ENCODE measurements at places on chromosomes 13 and 19.

DNA sequence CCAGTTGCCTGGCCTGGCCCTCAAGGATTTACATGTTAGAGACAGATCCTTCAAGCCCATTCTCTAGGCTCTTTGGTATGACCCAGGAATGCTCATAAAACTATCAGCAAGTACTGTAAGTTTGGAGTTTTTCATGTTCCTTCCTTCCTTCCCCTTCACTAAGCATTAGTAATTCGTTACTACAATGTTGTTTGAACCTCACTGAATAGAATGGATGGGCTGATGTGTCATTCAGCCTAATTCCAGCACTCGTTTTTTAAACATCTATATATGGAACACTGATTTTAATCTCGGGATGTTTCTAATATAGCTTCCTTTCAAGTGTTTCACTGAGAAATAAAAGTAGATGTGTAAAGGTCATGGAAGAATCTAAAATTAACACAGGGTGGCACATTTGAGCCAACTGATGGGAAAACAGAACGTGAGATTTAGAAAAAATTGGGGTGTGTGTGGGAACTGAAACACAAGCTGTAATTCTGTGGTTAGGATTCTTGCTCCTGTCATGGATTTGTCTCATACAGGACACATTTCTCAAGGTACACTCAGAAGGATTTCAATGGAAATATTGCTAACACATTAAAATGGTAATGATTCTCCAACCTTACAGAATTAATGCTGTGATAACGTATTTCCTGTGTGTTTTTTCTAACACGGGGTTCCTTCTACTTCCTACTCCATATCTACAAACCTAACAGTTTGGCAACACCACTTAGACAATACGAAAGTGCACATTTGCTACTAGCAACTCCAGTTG, 93.4 kb downstream of the FLT1 start:
- peak; percentile 73 for DNase-seq

DNA sequence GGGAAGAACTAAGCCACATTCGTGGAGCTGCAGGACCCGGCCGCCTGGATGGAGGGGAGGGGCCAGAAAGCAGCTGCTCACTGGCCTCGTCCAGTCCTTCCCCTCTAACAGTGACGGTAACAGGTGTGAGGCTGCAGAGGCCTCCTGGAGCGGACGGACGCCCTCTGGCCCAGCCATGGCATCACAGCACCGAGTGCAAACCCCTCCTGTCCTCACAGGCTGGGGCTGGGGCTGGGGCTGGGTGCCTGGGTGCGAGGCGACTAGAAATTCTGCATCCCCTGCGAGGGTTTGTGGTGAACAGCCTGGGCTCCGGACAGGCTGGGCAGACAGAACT, 3.6 kb downstream of the MICOS13 start:
- DNase-seq = no peak

DNA sequence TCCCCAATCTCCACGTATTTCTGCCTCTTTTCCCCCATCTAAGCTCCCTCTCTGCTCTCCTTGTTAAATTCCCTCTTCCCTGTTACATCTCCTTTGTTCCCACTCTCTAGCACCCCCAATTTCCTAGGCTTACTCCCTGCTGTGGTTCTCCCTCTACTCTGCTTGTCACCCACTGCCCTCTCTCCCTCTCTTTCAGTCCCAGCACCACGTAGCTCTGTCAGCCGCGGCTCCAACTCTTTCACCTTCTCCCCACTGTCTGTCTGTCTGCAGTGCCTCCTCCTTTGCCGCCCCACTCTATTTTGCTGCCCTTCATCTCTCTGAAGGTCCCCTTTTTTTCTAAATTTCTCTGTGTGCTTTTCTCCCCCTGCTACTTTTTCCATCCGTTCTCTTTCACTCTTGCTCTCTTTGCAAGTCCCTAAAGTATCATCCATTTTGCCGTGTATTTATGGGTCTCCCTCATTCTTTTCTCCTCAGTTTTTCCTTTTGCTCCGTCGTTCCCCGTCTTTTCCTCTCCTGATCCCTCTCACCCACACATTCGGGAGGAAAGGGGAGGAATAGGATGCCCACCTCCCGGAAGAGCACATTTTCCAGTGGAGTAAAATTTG, 937 bp downstream of the ZNF841 start:
- DNase-seq = peak; percentile 1

- no peak for DNase-seq
These were observed 21.3 kb upstream of the F7 start for GRCh38 chr13:113084094-113084942.

DNA sequence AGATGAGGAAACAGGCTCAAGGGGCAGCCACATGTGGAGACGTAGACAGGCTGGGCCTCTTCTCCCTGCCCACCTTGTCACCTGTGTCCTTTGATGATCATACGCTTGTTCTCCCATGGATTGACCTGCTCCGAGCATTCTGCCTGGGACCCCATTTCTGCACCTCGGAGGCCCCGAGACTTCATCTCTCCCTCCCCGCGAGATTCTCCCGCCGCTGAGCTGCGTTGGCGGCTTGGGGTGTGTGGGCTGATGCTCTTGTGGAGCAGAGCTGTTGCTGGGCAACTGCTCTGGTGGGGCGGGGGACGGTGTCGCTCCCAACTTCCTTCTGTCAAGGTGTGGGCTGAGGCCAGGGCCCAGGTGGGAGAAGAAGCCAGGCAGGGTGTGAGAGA, 22.1 kb downstream of the MAST3 start:
- DNase-seq = no peak

DNA sequence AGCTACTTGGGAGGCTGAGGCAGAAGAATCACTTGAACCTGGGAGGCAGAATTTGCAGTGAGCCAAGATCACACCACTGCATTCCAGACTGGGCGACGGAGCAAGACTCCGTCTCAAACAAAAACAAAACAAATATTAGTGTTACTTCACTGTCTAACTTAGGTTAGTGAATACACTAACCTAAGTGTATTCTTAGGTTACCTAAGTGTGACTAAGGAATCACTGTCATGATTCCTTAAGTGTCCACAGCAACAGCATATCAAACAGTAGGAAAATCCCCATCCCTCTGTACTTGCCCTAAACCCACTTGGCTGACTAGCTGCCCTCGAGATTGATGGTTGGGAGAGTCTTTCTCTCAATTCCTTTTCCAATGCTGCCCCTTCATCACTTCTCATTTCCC, 11.8 kb upstream of the LRCH1 start:
- no peak for DNase-seq

GRCh38 chr19:18020212-18021085, 12.5 kb downstream of the ARRDC2 start:
- no peak for DNase-seq

GRCh38 chr13:30112602-30113435, 194.5 kb downstream of the KATNAL1 start:
- DNase-seq = peak; percentile 96

- no peak for DNase-seq
These were observed 4.4 kb upstream of the SIGLEC8 start for GRCh38 chr19:51462681-51463080.
